ENCODE measurements at places on chromosomes 3 and 15.

- DNase-seq = no peak
These were observed 10.7 kb downstream of the CGNL1 start for GRCh38 chr15:57386976-57387375.

- no peak for DNase-seq
These were observed 164.0 kb downstream of the NR2F2 start for GRCh38 chr15:96494505-96494904.

GRCh38 chr15:31439328-31439727 is 112.7 kb downstream of the KLF13 start:
- DNase-seq = no peak

GRCh38 chr15:74709011-74709410 is 13.2 kb upstream of the EDC3 start:
- DNase-seq = no peak

DNA sequence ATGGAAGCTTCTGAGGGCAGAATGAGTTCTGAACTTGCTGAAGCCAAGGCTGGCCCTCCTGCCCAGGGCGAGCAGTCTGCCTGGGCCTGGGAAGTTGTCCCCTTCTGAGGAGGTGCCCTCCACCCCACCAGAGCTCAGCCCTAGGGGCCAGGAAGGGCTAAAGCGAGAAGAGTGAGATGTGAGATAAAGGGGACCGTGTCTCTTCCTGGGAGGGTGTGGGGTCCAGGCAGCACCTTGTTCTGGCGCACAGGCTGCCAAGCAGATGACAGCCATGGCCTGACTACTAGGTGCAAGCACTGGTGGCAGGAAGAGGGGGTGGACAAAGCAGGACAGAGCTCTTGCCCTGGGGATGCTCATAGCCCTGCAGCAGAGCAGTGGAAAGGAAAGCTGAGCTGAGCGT is 3.7 kb downstream of the PAK6 start:
- DNase-seq = no peak

DNA sequence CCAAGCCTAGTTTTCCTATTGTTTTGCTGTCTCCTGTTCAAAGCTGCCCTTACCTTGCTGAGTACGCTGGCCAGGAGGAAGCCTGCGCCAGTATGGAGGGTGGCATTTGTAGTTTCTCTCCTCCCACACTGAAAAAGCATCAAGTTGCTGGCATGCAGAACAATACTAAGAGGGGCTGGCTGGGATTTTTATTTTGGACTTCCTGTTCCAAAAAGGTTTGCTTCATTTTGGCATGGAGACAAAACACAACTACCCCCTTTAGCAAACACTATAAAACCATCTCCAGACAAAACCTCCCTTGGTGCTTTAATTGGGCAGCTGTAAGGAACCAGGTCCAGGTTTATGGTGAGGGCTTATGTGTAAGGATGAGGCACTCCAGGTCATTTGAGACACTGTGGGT is 457.6 kb downstream of the PDCD6IP start:
- no peak for DNase-seq

GRCh38 chr15:92243227-92243626 is 150.5 kb upstream of the ST8SIA2 start:
- DNase-seq = no peak
